ENCODE measurements at places on chromosomes 16 and 17.

DNA sequence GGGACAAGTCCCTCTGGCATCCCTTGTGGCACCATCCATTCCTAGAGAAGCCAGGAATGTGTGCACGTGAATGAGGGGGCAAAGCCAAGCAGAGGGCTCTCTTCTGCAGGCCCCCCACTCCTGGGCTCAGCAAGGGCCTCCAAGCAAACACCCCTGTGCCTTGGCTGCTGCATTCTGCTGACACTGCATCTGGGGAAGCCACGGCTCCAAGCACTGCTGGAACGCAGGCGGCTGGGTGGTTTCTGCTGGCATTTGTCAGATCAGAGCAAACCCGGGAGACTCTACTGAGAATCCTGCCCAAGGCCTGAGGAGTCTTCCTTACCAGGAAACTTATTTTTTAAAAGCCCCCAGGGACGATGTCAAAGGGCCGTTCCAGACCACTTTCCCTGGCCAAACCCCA is 23.3 kb downstream of the ATP6V0D1 start:
- DNase-seq: no peak

DNA sequence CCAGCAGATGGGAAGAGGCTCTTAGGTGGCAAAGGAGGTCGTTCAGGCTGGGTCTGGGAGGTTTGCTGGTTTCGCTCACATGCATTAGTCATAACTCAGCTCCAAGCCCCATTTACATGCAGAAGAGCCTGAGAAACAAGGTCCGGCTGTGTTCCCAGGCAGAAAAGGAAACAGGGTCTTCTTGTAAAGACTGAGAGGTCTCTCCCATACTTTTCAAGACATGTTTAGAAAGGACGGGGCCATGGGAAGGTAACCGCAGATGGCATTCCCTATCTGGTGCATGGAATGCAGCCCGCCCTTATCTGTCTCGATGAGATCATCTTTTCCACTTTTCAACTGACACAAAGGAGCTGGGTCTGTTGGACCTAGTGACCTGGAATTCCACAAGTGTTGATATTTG is 389.0 kb upstream of the CDH11 start:
- DNase-seq: peak; percentile 88

DNA sequence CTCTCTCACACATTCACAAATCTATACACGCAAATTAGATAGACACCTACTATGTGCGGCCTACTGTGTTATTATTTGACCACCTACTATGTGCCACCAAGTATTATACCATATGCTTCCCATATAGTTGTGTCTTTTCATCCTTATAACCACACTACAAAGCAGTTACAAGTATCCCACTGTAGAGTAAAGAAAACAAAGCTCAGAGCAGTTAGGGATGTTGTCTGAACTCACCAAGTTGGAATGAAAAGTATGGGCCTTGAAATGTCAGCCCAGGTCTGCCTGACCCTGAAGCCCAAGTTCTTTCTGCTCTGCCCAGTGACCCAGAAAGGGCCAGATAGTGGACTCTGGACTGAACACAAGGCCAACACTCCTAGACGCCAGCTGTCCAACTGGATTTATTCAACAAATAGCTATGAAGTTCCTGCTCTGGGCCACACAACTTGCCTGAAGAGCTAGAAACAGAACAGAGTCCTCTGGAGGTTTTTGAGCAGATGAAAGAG is 8.5 kb downstream of the KRT37 start:
- peak; percentile 81 for DNase-seq

GRCh38 chr17:61466246-61466645 is 14.0 kb downstream of the TBX4 start:
- no peak for DNase-seq

DNA sequence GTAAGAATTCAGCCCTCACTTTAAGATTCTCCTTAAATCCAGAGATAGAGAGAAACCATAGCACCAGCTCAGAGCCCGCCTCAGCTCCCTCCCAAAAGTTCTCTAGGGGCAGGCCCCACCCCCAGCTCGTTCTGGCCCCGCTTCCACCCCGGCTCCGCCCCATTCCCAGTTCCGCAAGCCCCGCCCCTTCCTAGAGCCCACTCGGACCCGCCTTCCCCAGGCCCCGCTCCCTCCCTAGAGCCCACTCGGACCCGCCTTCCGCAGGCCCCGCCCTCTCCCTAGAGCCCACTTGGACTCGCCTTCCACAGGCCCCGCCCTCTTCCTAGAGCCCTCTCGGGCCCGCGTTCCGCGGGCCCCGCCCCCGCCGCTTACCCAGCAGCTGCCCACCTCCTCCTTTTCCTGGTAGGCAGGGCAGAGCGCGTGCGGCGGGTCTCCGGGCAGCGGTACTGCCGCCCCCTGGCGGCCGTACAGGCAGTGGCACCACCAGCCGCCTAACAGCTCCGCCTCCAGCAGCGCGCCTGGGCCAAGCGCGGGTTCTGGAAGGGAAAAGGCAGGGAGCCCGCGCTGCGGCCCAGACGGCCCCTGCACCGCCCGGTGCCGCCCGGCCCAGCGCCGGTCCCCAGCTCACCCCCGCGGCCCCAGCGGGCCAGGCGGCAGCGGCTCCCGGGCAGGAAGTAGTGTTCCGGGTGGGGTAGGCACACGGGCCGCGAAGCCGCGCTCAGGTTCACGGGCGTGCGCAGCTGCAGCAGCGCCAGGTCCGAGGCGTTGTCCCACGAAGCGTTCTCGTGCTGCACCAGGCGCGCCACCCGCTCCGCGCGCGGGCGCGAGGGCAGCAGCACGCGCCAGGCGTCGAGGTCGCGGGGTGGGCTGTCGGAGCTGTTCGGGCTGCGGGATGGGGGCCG is 6.8 kb upstream of the PRSS8 start:
- peak; percentile 98 for DNase-seq

DNA sequence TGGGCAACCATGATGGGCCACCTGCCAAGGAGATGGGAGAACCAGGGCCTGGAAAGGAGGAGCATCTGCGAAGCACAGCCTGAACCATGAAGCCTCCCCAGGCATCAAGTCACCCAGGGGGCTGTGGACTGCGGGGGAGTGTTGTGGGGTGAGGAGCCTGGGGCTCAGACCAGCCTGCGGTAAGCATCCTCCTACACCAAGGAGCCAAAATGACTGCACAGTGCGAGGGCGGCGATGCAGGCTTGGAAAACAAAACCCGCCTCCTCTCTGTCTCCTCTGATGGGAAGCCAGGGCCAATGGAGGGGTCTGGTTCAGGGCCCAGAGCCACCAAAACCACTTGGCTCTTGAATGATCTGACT is 18.1 kb upstream of the MAF start:
- no peak for DNase-seq

DNA sequence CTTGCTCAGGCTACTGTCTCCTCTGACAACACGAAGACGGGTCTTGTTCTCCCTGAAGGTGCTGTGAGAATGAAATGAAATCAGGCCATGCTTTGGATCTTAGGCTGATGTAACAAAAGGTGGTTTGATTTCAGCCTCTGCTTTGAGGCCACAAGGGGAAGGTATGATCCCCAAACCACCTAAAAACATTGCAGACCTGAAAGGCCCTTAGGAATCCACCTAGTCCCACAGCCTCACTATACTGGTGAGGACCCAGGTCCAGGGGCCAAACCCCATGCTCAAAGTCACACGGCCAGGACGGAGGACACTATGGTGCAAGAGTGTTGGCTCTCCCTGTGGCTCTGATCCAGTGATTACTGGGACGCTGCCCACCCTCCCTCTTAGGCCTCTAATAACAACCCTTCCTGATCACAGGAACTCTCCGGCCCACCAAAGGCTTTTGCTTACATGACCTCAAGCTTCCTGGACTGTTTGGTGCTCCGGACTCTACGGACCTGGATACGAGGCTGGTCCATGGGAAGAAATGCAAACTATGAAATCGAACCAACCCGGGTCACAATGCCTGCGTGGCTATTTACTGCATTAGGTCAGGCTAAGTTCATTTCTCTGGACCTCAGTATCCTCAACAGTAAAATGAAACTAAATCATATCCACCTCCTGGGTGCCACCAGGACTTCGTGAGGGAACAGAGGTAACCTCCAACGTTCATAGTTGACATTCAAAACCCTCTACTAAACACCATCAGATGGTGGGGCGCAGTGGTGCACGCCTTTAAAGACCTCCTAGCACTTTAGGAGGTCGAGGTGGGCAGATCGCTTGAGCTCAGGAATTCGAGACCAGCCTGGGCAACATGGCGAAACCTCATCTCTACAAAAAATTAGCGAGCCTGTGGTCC is 1.5 kb downstream of the TRIM25 start:
- DNase-seq: no peak

- DNase-seq: peak; percentile 29
These were observed 218.7 kb downstream of the MRTFB start for GRCh38 chr16:14289692-14290340.

GRCh38 chr17:79413611-79414010 is 197.2 kb downstream of the RBFOX3 start:
- DNase-seq: no peak

- DNase-seq: peak; percentile 90
These were observed 48.1 kb downstream of the MYO18A start for GRCh38 chr17:29131814-29132682.

DNA sequence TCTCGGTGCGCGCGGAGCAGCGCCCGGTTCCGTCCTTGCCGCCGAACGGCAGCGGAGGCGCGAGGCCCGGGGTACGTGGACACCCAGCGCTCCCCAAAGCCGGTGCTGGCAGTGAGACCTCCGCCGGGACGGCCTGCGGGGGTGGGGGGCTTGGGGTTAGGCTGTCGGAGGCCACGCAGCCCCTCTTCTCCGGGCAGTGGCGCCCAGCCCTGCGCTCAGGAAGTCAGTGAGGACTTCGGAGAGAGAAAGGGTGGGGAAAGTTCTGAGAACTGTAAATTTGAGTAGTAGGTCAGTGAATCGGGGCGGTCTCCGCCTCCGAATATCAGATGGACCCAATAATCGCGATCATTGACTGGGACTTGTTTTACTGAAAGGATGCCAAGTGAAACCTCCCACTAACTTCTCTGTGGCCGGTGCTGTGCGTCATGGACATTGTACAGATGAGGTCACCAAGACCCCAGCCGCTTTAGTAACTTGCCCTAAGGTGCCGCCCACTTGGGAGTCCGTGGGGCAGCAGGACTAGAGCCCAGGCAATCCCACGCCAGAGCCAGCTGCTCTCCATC is 468 bp downstream of the IL4R start:
- peak; percentile 72 for DNase-seq

DNA sequence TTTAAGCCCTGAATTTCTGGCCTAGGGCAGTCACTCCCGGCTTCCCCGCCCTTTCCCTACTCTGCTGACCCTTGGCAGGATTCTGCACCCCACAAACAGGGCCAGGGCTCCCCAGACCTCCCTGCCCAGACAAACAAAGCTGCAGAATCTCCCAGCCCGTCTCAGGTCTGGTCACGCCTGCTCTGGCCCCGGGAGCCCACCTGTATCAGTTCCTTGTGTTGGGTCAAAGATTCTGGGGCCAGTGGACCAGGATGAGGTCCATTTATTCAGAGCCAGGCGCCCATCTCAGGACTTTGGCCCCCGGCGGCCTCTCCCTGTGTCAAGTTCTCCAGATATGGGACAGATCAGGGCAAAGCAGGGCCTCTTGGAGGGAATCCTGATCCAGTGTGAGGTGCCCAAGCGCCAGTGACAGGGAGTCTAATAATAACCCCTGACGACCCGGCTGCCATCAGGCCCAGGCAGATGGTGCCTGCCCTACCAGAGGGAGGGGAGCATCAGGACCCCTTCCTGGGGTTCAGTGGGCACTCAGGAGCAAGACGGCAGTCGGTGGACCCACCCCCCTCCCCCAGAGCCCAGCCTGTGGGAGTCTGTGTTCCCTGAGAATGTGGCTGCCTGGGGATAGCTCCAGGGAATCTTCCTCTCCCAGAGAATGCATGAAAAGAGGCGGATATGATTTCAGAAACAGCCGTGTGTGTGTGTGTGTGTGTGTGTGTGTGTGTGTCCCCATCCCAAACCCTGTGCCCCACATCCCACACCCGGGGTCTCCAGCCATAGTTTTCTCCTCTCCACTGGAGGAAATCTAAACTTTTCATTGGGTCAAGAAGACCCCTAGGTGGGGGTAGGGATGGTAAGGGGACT is 1.3 kb downstream of the TTYH2 start:
- no peak for DNase-seq

DNA sequence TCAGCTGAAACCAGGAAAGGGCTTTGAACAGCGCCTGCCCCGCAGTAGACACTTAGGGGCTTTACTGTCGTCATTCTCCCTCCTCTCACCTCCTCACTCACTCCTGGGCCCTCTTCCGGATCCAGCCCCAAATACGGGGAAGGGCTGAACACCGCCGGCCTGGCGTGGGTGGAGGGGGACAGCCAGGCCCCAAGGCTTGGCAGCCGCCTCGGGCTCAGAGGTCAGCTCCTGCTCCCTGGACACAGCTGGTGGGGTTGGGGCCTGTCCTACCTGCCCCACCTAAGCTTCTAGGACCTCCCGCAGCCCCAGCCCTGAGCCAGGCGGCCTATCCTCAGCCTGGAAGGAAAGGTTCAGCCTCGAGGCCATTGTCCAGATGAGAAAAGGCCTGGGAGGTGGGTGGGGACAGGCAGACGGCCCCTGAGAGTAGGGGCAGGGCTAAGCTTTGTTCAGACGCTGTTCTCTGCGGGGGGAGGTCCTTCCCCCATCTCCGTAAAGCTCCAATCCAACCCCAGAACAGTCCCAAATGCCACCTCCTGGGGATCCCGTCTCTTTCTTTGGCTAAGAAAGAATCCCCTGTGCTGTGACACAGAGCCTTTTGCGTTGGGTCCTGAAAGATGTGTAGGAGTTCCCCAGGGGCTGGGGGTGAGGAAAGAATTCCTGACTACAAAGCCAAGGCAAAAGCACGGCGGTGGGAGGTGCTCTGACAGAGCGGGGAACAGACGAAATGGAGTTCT is 881 bp upstream of the LLGL1 start:
- DNase-seq: no peak

DNA sequence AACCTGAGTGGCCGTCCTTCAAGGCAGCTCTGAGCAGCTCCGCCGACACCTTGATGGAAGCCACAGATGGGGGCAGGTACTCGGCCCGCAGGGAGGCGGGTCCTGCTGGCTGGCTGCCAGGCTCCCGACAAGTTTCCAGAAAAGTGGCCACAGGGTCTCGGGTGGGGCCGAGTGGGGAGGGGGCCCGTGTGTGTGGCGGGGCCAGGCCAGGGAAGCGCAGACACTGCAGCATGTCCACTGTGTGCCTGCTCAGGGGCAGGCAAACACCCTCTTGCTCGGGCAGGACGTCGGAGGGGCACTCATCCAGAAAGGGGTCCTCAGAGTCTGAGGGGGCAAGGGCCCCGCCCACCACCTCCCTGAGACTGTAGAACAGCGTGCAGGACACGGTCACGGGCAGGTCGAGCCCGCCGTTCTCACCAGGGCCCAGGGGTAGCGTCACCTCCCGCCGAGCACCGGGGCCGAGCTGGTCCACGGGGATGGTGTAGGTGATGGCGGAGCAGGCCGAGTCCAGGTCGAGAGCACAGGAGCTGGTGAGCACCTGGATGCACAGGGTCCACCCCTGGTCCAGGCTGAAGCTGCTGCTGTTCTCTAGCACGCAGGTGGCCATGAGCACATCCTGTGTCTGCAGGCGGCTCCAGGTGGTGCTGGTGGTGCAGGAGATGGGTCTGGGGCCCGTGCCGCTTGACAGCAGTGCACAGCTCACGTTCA is 5.1 kb downstream of the FAAP100 start:
- DNase-seq: no peak
